Activated naive CD4-positive, alpha-beta T cell (primary cell): ENCODE measurements at places on chromosomes 3 and 15.

GRCh38 chr15:71611553-71612396, 198.6 kb upstream of the NR2E3 start:
- no peak for DNase-seq

DNA sequence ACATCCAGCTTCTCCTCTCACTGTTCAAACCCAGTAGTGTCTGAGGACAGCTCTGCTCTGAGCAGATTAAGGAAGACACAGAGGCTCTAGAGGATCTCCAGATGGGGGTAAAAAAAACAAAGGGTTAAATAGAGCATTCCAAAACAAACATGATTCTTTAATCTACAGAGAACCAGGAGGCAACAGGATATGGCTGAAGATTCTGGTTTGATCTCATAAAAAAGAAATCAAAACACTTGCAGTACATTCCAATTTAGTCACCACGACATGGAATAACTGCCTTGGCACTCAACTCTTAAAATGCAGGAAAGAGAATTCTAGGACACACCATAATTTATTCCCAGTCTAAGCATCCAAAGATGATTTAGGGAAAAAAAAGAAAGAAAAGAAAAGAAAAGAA, 32.0 kb downstream of the TM4SF4 start:
- no peak for DNase-seq

- no peak for DNase-seq
Measured at GRCh38 chr3:60890226-60890625, 361.0 kb downstream of the FHIT start.

- no peak for DNase-seq
Measured at GRCh38 chr3:3739330-3740060, 59.7 kb upstream of the LRRN1 start.

DNA sequence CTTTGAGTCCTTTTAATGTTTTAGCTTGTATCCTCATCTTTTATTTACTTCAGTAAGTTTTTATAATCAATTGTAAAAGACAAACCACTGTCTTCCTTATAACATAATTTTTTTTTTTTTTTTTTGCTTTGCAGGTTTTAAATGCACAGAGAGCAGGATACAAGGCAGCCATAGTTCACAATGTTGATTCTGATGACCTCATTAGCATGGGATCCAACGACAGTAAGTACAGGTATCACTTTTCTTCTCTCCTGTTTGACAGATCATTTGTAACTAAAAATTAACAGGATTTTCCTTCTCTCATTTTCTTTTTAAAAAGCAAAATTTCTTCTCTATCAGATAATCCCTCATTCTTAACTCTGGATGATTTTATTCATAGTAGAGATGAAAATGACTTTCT, 75.4 kb downstream of the PFN2 start:
- no peak for DNase-seq

DNA sequence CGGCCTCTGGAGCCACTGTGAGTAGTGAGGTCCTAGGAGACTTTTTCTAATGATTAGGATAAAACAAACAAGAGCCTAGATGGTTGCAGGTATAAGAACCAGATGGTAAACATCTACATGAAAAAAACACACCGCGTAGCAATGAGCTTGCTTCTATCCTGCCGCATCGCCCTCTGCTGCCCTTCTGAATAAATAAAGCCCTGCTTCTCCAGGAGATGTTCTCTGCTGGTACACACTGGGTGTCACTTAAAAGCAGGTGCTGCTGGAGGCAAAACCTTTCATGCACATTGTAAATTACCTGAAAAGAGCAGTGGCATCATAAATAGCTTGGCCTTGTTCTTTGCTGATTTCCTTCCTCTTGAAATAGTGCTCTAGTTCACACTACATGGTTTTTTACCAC, 164.4 kb upstream of the TOPAZ1 start:
- no peak for DNase-seq

GRCh38 chr15:54064365-54064764, 86.1 kb downstream of the UNC13C start:
- DNase-seq, result no peak

GRCh38 chr3:72307438-72308115, 522.6 kb upstream of the PROK2 start:
- no peak for DNase-seq

GRCh38 chr15:51496246-51496645, 126.3 kb downstream of the DMXL2 start:
- no peak for DNase-seq

DNA sequence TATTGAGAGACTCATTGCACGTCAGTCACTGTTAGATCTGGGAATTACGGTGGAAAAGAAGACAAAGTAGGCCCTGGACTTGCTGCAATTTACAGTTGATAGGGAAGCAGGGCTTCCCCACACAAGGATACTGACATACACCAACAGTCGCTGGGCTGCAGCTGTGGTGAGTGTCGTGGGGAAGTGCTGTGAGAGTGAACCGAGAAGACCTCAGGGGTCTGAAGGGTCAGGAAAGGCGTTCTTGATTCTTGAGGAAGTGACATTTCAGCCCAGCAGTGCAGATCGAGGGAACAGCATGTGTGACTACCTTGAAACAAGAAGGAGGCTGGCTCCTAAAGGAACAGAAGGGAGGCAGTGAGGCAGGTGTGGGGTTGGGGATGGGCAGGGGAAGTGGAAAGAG, 22.5 kb downstream of the MYZAP start:
- no peak for DNase-seq

DNA sequence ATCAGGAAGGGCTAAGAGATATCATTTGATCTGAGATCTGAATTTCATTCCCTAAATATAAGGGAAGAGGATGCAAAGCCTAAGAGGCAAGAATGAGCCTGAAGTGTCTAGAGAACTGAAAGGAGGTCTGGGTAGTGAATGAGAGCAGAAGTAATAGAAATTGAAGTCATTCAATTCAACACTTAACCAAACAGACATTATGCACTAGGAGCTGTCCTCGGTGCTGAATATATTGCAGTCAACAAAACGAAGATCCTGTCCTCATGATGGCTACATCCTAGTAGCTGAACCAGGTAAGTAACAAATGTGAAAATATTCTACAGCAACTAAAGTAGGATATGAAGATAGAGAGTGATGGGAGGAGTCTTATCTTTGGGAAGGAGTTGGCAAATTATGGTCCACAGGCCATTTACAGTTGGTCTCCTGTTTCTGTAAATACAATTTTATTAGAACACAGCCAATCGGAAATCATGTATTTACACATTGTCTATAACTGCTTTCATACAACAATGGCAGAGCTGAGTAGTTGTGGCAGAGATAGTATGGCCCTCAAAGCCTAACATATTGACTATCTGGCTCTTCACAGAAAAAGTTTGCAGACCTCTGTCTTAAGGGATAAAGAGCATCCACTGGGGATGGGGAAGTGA, 192.9 kb upstream of the CADPS start:
- DNase-seq, result no peak

GRCh38 chr3:39383045-39383880, at the start of gene SLC25A38:
Gene SLC25A38 (plus strand): TSS chr3:39383370. CDS start chr3:39383725, 355 bp downstream.
- no peak for DNase-seq

DNA sequence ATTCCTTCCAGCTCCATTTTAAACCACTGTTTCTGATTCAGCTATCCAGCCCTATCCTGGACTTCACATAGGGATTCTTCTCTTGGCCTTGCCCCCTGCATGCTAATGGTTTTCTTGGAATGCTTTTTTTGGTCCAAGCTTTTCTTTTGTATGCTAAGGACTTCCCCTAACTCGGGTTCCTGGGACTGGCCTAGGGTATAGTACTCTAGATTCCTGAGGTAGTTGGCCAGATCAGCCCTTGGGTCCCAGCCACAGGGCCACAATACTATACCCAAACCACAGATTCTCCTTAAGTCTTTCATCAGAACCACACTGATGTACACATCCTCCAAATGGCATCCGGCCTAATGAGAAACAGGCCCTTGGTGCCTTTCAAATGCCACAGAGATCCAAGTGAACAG, 2.8 kb downstream of the FYCO1 start:
- DNase-seq, result no peak

DNA sequence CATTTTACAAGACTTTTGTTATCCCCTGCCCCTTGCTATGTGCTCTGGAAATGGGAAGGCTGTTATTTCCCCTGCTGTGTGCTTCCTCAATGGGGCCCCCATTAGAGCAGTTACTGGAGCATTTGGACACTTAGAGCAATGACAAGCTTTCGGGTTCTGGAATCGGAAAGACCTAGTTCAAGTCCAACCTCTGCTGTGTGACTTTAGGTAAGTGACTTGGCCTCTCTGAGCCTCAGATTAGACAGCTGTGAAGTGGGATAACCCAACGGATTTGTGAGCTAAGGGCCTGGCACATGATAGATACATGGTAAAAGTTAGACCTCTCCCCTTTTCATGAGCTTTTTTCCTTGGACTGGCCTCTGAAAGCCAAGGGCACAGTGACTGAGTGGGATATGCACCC, 84.0 kb upstream of the SEC13 start:
- no peak for DNase-seq

DNA sequence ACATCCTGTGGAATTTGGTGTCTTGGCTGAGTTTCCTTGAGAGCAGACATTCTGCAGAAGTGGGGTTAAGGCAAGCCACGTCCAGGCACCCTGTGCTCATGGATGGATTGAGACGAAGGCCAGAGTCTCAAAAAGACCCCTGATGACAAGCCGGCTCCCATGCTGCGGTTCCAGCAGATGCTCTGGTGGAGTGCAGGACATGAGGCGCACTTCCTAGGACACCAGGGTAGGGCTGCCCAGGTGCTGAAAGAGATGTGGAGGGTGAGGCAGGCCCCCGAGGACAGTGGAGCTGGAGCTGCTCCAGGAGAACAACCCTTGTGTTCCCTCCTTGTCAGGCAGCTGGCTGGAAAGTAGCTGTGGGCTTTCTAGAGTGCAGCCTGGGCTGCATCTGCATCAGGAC, 81.0 kb downstream of the ASB7 start:
- no peak for DNase-seq

GRCh38 chr15:74403588-74403919, 30.2 kb downstream of the SEMA7A start:
- DNase-seq, result no peak

GRCh38 chr3:60126511-60127304, 1076.9 kb upstream of the CFAP20DC start:
- DNase-seq, result no peak

DNA sequence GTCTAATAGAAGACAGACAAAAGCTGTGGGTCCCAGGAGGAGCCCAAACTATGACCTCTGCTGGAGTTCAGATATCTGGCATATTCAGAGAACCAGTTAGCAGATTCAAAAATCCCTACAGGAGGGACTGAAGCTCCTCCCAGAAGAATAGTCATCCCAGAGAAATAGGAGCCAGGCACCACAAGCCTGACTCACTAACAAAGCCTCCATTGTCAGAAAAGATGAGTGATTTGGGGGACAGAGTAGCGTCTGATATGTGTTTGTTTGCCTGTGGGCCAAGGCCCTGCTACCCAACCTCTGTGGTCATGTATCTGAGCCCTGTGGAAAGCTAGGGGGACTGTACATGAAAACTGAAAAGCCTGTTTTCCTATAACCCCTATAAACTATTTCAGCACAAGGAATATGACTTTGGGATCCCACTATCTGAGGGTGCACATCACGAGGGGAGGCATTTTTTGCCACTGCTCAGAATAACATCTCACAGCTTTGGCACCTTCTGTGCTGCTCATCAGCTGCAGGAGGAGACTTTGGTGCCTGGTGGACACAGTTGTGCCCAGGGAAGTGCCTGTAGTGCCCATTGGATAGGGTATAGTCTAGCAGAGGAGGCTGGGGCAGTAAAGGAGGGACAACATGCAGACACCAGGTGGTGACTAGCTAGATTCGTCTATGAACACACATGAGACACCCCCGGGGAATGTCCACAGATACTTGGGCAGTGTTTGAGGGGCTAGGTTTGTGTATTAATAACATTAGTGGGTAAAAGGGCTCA, 9.7 kb upstream of the LARP6 start:
- no peak for DNase-seq

- DNase-seq, result no peak
Measured at GRCh38 chr3:55075846-55076245, 148.0 kb upstream of the LRTM1 start.

- no peak for DNase-seq
Measured at GRCh38 chr3:126304704-126305103, 52.5 kb downstream of the KLF15 start.

DNA sequence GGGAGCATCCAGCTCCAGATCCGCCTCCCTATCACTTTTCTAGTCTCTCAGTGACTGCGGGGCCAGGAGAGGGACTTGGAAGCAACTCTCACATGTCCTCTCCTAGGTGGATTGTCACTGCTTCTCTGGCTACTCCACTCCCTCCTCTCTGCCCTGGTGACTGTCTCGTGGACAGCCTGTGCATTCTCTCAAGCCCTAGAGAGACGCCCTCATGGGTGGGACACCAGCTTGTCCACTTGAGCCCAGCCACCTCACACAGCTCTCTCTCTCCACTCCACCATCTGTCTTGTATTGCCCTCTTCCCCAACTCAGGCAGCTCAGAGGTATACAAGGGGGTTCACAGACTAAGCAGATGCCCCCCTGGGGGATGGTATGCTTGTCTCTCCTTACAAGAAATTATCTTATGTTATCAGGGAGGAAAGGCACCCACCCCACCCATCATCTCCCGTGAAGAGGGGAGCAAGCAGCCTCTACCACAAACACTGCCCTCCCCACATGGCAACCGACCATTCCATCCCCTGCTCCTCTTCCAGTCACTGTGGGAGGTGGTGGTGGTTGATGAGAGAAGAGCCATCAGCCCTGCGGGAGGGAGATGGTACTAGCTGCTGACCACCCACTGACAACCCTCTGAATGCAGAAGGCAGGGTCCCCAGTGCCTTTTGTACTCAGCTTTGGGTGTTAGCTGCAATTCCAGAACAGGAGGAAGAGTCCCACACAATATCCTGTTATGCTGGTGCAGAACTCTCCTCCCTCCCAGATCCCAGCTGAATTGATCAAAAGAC, 15.5 kb upstream of the LOXL1 start:
- DNase-seq, result no peak

DNA sequence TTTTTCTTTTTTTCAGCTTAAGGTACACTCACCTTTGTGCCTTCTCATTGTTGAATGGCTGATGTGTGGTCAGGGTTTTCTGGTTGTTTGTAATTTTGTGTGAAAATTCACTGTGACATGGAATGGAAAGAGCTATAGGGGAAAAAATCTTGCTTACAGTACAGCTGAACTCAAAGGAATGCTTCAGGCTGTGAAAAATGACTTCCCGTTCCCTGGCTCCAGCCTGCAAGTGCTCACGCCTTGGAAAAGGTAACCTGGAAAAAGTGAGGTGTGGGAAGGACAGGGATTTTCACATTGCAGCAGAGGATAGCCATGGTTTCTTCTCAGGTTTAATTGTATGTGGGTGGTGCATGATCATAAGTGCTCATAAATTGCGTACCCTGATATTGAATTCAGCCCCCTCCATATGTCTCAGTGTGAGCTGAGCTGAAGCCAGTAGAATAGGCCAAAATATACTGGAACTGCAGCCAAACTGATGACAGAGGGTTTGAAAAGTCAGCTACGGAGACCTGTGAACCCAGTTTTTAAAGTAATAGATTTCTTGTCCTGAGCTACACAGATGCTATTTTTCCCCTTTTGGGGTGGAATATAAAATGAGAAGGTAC, 228.7 kb upstream of the RASGRP1 start:
- DNase-seq, result no peak

DNA sequence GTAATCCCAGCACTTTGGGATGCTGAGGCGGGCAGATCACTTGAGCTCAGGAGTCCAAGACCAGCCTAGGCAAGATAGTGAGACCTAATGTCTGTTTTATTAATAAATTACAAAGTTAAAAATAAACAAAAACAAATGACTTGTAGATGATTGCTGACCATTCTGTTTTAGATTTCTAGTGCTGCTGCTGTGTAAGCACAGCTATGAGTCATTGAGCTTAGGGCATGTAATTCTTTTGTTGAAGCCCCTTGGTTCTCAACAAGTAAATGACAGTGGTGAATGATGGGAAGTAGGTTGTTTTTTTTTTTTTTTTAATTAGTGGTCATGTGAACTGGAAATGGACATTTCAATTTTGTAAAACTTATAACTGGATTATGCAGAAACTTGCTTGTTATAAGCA, 63.3 kb downstream of the LEO1 start:
- no peak for DNase-seq
